ENCODE measurements at places on chromosomes 11 and 22.
A peak's percentile ranks its signal among the peaks of the same experiment; 100 is the strongest.

GRCh38 chr22:29151316-29151715 is 54.4 kb upstream of the EMID1 start:
- no peak for DNase-seq

DNA sequence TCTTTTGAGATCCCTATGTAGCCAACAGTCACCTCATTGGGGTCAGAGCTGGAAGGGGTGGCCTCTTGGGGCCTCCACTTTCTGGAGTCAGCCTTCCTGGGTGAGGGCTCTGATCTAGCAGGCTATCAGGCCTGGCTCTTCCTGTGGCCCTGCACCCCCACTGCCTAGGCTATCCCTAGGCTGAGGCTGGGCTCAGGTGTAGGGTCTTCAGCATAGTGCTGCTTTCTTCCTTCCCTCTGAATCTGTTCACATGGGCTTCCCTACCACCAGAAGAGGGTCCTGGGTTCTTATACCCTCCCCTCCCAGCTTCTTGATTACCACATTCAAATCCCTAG is 456 bp upstream of the SPI1 start:
- DNase-seq: no peak

DNA sequence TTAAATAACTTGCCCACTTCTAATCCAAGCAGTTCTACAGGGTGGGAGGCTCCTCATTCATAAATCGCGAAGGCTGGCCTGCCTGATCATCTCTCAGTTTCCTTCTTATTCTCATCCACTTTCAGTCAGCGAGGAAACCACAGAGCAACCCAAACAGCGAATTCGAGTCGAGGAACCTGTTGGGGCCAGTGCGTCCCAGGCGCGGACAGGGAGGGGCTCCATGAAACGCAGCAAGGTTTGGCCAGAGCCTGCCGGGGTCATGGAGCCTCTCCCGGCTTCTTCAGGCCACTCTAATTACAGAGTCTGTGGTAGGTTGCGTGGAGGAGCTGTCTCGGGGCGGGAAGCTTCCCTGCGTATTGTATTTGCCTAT is 741 bp upstream of the NAV2 start:
- no peak for DNase-seq

DNA sequence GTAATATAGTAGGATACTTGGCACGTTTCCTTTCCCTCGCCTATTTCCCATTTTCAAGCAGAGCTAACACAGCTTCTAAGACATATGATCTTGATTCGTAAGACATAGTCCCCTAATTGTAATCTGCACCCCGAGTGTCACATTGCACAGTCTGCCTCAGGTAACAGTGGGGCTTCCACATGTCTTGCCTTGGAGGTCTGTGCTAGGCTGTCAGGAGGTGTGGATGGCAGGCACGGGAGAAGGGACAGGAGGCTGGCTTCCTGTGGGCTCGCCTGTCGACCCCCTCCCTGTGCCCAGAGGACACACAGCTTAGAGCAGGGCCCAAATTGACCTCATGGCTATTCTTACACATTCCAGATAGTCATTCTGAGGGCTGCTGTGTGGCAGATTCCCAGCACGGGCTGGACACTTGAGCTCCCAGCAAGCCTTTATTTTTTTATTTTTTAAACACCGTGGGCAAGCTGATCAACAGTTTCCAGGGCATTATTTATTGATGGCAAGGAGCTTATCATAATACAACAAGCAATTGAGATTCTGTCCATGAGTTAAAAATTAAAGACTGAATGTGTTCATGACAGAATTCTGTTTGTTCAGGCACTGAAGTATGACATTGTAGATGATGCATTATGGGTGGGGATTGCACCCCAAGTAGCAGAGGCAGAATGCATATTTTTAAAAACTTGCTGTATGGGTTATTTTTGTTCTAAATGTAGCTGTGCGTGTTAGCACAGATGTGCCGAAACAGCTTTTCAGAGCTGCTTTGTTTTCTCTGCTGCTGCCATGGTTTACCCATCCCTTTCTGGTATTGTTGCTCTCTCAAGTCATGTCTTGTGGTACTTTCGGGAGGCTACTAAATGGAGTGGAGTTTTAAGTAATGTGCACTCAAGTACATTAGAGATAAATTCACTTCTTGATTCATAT is 113.0 kb downstream of the ATXN10 start:
- no peak for DNase-seq

GRCh38 chr11:1387961-1388762 is 1.6 kb upstream of the BRSK2 start:
- DNase-seq: no peak

GRCh38 chr11:16981651-16982194 is 32.5 kb downstream of the PLEKHA7 start:
- DNase-seq: no peak

GRCh38 chr11:75325713-75326438 is 25.6 kb downstream of the ARRB1 start:
- DNase-seq: no peak

- no peak for DNase-seq
Measured at GRCh38 chr11:4092026-4092425, 2.6 kb upstream of the RRM1 start.

DNA sequence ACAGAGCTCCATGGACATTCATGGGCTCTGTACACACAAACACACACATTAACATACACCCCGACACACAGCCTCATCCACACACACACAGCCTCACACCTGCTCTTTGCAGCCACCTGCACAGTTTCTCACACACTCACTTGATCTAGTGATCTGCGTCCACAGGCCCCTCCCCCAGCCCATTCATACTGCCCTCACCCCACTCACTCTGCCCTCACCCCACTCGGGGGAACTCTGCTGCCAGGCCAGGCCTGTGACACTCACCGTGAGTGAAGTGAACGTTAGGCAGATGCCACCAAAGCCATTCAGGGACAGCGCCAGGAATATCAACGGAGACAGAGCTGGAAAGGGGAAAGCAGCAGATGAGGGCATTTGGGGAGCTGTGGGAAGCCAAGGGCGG is 15.0 kb downstream of the SLC43A1 start:
- DNase-seq: no peak

DNA sequence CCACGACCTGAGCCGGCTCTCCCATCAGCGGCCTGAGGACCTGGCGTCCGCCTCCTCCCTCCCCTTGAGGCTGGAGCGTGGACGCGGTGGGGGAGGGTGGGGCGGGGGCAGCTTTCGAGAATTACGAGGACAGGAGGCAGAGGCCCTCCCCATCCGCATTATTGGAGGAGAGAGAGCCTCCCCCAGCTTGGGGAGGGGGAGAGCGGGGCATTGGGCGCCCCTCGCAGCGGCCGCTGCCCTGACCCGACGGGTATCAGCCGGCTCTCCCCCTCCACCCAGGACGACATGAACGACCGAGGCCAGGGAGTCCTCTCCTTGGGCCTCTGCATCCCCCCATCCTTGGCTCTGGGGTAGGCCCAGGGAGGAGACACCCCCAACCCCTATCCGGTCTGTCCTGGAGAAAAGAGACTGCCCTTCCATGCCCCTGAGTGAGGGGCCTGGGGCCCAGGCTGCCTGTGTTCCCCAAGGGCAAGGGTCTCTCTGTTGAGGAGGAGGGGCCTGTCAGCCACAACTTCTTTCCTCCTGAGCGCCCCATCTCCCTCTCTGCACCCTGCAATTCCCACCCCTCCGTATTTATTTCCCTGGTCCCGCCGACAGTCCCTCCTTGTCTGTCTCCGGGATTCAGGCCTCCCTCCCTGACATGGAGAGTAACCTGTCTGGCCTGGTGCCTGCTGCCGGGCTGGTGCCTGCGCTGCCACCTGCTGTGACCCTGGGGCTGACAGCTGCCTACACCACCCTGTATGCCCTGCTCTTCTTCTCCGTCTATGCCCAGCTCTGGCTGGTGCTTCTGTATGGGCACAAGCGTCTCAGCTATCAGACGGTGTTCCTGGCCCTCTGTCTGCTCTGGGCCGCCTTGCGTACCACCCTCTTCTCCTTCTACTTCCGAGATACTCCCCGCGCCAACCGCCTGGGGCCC is 495 bp downstream of the GPR137 start:
- peak; percentile 54 for DNase-seq

DNA sequence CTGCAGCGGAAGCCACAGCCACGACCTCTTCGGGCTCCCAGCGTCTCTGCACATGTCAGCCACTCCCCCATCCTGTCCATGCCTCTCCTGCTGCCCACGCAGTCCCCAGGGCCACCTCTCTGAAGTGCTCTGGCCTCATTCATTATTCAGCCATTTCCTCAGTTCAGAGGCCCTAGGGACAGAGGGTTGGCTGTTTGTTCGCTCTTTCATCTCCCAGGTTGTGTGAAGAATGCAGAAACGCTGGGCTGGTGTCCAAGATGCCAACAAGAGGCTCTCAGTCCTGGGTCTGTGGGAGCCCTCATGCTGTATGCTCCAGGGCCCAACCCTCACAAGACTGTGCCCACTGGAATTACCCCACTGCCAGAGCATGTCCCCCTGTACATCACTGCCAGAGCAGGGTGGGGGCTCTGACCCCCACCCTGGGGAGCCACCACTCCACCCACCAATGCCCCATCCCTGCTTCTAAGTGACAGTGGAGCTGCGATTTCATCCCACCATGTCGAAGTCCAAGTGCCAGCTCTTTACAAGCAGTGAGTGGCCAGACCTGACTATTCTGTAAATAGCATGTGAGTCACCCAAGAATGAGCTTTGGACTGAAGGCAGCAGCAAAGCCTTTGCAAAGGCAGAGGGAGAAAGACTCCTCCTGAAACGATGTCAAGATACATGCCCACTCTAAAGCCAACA is 209.6 kb downstream of the BUD13 start:
- DNase-seq: no peak

DNA sequence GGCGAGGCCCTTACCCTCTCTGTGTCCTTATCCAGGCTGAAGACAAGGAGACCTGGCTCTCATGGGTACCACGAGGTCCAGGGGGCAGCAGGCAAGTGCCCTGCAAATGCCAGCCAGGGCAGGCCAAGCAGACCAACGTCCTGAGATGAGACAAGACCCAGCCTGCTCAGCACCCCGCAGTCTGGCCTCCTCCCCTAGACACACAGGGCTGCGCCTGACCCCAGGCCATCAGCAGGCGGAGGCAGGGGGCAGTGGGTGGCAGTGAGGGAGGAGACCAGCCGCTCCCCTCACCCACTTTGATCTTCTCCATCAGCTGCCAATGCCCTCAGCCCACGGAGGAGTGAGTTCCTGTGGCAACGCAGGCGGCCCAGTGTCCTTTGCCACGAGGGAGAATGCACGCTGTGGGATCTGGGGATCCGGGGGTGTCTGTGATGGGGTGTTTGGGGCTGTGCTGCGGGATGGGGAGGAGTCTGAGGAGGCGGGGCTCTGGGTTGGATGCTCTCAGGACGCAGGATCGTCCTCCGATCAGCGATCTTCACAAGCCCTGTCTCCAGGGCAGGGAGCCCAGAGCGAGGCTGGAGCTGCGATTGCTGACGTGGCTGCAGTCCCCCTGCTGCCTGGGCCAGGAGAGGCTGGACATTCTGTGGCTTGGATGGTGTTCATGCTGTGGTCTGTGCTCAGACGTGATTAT is 30.5 kb upstream of the PPARA start:
- no peak for DNase-seq

DNA sequence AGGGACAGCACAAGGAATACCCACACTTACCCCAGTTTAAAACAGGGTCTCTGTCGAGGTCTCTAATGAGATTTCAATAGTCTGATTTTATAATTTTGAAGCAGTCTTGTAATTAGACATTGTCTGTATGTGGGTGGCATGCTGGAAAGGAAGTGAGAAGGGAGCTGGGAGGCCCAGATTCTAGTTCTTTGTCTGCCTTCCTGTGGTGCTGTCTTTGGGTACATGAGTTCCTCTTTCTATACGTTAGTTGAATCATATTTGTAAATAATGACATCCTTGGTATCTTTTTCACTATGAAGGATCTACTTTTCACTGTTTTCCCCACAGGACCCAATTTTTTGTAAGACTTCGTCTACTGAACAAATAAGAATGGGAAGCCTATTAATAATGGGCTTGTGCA is 42.0 kb upstream of the TENM4 start:
- DNase-seq: no peak

DNA sequence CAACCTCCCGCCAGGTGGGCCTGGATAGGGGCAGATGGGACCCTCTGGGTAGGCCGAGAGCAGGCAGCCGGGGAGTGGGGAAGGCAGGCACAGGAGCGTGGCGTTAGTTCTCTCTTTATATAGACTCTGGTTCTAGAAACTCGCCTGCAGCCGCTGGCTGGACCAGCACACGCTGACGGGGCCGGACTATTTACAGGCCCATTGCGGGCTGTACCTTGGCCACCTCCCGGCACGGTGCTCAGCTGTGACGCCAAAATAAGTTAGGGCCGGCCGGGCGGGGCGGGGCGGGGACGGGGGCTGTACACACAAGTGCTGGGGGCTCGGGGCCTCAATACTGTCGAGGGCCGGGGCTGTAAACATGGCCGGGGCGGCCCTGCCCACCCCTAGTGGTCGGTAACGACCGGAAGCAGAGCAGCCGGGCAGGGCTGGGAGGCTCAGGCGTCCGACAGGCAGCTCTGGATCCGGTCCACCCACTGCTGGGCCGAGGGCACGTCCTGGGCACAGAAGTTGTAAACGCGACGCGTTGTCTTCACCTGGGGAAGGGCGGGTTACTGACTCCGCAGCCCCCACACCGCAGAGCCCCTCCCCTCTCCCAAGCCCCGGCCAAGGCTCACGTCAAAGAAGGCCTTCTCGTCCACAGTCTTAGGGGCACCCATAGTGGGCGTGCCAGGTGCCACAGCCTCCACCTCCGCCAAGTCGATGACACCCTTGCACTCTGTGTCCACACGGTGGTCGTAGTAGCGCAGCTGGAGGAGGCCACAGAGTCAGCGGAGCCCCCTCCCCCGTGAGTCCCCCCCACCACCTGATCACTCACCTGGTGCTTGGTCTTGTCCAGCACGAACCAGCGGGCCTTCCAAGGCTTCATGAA is 27.9 kb downstream of the SBF1 start:
- DNase-seq: no peak

DNA sequence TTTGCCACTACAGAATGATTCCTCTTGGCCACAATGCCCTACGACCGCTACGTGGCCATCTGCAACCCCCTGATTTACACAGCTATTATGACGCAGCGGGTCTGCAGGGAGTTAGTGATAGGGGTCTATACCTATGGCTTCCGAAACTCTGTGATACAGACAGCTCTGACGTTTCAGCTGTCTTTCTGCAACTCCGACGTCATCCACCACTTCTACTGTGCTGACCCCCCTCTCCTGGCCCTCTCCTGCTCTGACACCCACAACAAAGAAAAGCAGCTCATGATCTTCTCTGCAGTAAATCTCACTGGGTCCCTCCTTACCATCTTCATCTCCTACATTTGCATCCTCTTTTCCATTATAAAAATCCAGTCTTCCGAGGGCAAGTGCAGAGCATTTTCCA is 52.3 kb upstream of the OR5P2 start:
- DNase-seq: no peak
